COLO829 (cell line): ENCODE measurements at places on chromosomes 3 and 15.

DNA sequence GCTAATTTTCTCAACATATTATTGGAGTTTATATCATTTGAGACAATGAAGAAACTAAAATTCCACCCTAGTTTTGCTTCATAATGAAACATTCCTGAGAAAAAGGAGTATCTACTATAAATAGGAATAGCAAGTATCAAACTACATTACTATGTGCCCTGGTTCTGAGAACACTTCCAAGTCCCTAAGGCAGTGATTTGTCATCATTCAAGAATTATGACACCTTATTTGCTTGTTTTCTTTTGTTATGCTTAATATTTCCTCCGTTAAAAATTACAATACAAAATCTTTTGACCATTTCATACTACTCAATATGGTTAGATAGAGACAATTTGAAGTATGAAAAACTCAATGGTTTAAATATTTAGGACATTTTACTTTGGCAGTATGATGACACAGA, 707.8 kb upstream of the GOLIM4 start:
- DNase-seq, result no peak

DNA sequence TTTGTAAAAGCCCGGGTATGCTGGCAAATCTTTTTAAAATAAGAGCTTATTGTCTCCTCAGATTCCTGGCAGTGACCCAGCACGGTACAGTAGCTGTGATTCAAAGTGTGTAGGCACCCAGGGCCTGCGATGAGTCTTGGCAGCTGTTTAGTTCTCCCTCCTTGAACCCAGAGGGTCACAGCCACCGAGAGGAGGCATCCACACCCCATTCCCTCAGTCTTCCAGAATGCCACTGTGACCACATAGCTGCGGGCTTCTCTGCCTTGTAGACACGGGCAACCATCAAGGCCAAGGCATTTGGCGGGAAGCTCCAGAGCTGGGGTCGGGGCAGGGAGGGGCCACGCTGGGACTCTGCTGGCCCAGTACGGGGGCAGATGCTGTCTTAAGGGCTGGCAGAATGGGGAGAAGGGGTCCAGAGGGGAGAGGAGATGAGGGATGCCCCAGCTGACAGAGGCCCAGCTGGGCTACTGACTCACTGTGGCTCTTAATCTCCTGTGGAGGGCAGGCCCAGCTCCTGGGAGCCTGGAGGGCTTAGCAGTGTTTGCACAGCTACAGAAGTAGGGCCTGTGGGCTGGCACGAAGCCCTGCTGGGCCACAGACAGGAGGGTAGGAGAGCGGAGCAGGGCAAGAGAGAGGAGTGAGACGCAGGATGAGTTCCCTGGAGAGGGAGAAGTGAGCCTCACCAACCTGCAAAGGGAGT, 68.8 kb upstream of the DLG1 start:
- DNase-seq, result peak; percentile 62

DNA sequence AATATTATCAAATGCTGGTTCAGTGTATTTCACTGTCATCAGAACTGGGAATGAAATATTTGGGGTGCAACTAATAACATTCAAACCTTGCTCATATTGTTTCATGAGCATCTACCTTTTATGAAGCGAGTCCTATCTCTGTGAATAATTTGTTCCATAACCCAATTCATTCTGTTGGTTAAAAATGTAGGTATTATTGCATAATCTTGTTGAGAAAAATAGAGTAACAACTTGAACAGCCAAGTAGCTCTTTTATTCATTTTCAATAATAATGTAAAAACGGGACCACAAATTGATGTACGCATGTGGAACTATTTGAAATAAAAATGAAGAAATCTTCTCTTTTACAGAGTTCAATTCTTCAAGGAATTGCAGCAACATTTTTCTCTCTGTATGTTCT, 30.1 kb upstream of the TBC1D5 start:
- no peak for DNase-seq

DNA sequence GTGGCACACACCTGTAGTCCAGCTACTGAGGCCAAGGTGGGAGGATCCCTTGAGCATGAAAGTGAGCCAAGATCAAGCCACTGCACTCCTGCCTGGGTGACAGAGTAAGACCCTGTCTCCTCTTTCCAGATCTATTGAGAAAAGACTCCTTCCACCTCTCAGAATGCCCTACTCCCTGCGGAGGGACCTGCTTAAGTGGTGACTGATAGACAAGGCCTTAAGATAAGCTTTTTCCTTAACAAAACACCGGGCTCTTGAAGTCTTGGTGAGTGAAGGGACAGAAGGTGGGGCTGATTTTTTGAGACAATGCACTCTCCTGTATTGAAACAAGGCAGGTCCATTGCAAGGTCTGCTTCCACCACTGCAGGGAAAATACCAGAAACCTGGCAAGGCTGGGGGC, 338.4 kb upstream of the FRG2C start:
- DNase-seq, result no peak

- DNase-seq, result no peak
Observed at GRCh38 chr15:83114856-83115255, 7.4 kb downstream of the TM6SF1 start.

GRCh38 chr3:12194209-12194608, 35.5 kb upstream of the TIMP4 start:
- DNase-seq, result no peak

GRCh38 chr3:64848822-64849221, 161.0 kb upstream of the ADAMTS9 start:
- no peak for DNase-seq

DNA sequence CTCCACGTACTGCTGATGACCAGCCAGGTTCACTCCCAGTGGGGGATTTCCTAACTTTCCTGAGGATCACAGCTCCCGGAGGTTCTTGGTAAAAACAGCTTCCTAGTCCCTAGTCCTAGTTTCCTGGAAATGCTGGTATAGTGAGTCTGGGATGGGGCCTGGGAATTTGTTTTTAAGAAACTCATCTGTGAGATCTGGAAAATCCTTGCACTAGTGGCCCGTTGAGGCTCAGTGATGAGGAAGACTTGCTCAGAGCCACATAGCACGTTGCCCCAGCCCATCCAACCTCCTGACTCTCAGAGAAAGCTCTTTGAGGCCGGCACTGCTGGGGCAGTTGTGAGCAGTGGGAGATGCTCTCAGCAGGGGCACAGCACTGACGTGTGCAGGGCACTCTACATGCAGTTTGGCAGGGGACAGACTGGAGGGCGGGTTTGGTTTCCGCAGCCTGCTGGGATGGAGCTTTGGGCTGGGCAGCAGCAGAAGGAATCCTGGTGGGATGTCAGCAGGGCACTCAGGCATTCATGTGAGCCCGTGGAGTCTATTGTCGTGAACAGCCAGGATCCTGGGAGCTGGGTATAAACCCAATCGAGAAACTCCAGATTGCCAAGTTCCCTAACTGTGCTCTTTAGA, 31.6 kb downstream of the SAXO2 start:
- DNase-seq, result no peak

DNA sequence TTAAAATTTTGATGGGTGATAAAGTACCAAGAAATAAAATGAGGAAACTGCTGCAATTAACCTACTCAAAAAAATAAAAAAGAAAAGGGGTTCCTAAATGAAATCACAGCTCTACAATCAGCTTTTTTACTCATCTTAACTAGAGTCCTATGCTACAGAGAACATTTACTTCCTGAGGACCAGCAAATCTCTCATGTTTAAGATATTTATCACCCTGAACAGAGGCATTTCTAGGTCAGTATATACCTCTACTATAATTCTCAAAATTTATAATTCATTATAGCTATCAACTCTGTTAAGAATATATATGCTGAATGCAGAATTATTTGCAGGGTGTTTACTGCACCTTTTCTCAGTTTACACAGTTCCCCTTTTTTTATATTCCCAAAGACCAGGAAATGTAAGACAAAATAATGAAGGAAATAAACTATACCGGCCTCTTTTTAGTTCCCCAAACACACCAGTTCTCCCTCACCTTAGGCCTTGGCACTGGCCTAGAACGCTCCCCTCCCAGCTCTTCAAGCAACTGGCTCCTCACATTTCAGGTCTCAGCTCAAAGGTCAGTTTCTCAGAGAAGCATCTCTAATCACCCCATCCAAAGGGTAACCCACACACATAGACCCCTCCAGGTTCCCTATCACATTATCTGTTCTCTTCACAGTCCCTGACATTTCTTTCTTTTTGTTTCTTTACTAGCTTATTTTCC, 71.1 kb downstream of the LRRFIP2 start:
- no peak for DNase-seq
